ENCODE measurements at places on chromosomes 13 and 19.

- peak; percentile 65 for DNase-seq
Measured at GRCh38 chr19:33143897-33144405, 12.0 kb downstream of the WDR88 start.

- DNase-seq = peak; percentile 7
Measured at GRCh38 chr13:101520672-101521071, 68.2 kb downstream of the ITGBL1 start.

- DNase-seq = no peak
Measured at GRCh38 chr13:80339563-80339911, 1.4 kb downstream of the SPRY2 start.

DNA sequence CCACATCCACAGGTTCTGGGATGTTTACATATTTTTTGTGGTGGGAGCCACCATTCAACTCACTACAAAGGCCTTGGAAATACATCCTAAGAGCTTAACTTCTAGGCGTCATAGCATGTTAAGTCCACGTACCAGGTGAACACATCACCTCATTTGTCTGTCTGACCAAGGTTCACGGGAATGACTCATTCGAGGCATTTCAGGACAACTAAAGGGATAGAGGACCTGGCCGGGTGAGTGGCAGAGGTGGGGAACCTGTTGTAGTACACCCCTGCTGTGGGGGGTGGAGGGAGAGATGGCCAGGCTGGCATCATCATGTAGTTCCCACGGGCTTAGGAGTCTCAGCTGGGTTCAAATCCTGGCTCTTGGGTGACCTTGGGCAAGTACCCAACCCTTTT is 51.5 kb downstream of the BICRA start:
- DNase-seq = no peak

DNA sequence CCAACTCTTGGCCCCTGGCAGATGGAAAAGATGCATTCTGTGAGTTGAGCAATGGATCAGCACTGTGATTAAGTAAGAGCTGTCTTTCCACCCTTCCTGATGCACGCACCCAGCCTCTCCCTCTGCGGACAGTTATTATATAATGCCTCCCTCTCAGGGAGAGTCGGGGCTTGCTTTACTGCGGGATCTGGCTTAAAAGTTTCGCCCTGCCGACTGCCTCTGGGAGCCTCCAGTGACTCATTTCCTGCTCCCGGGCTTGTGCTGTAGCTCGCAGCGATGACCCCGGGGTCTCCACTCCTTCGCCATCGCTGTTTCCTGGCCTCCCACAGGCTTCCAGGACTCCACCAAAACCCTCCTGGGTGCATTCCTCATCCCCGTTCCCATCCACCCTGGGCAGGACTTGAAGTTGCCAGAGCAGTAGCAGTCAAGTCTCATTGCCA is 107.4 kb upstream of the SLC7A1 start:
- DNase-seq = no peak

- no peak for DNase-seq
Measured at GRCh38 chr13:110625771-110626321, 10.5 kb downstream of the NAXD start.

- no peak for DNase-seq
Measured at GRCh38 chr13:79659121-79659521, 178.2 kb downstream of the NDFIP2 start.

DNA sequence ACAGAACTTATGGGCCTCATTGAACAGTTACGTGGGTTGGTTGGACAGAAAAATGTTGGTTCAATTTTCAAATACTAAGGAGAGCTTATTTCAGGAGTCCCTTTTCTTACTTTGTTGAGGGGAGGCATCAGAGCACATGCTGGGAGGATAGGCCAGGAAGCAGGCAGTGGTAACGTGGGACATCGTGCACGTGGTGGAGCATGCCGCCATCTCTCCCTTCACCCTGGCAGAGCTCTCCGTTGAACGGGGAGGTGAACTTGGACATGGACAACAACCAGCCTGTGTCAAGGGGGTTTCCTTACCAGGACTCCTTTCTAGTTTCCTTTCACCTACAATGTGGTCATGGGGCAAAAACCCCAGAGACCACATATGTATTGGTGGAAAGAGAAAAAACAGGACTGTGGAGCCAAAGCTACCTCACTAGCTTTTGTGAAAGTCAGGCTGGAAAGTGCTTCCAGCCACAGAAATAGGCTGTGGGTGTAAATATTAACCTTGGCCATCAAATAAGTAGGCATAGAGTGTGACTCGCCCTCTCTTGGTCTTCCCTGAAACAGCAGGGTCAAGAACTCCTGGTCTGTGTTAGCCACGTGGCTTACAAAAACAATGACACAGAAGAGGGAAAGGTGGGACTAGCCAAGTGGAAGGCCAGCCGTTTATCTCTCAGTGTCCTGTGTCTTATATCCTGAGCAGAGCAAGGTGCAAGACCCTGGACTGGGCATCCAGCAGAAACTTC is 14.4 kb downstream of the MICOS13 start:
- DNase-seq = no peak

- DNase-seq = no peak
Measured at GRCh38 chr19:46192992-46193650, 36.4 kb upstream of the IGFL1 start.

DNA sequence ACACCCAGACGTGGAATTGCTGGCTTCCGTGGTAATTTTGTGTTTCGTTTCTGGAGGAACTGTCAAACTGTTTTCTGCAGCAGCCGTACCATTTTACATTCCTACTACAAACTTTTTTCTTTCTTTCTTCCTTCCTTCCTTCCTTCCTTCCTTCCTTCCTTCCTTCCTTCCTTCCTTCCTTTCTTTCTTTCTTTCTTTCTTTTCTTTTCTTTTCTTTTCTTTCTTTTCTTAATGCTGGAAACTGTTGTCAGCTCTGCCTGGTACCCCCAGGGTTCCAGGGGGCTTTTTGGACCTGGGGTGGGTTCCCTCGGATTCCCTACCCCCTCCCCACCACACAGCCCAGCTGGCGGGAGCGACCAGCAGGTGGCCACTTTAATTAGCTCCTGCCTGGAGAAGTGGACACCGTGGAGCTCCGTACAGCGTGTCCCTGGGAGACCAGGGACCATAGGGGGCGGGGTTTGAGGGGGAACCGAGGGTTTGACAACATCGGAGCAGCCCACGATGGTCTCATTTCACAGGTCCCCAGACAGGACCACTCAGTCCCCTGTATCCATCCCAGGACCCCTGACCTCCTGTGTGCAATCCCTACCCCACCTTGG is 24.4 kb downstream of the CELF5 start:
- DNase-seq = no peak

- peak; percentile 28 for DNase-seq
Measured at GRCh38 chr19:35533822-35534392, 651 bp downstream of the GAPDHS start.

DNA sequence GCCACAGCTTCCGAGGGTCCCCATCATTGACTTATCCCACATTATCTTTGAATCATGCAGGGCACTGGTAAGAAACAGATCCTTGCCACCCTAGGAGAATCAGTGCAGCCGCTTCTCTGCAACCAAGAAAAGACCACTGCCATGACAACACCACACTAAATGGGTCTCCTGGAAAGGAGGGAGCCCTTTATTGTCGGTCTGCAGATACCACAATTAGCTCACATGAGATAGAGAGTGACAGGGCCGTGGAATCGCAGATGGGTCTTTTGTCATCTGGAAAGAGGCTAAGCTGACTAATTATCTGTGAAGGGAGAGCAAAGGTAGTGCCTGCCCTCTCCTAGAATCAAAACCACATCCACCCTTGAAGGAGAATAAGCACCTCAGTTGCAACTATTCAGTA is 178.3 kb upstream of the MYO16 start:
- no peak for DNase-seq

GRCh38 chr13:73222627-73223305 is 164.0 kb downstream of the KLF5 start:
- no peak for DNase-seq

DNA sequence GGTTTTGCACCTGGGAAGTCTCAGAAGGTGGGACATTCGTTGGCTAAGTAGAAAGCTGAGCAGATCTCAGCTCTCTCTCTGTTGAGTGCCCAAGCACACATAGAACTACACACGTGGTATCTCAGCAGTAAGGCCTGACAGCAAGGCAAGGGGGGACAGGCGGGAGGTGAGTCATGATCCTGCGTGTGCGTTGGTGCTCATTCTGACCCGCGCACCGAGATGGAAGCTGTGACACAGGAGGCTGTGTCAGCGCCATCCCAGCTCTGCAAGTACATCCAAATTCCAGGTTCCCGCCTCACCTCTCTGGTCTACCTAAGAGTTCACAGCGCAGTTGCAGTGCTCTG is 135.7 kb downstream of the USP12 start:
- no peak for DNase-seq

DNA sequence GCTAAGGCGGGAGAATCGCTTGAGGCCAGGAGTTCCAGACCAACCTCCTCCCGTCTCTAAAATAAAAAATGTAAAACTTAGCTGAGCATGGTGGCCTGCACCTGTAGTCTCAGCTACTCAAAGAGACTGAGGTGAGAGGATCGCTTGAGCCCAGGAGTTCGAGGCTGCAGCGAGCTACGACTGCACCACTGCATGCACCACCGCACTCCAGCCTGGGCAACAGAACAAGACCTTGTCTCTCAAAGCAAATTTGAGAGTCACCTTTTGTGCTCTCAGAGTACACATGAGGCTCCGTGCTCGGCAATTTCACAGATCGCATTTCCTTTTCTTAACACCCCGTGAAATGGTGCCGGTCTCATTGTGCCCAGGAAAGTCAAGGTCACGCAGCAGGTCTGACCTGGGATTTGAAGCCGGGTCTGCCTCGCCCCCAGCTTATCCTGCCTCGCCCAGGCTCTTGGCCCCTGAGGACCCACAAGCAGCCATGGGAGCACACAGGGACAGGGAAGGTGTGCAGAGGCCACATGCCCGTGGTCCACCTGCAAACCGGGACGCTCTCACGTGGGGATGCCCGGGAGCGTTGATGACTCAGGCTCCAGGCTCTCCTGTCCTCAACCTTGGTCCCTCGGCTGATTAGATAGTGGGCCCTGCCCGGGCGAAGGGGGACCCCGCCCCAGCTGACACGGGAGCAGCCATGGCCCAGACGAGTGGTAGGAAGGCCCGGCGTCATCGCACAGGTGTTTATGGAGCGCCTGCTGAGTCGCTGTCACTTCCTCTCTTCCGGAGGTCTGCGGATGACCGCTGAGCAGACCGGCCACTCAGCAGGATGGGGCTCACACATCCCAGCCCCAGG is 1.1 kb upstream of the SMIM24 start:
- no peak for DNase-seq

GRCh38 chr13:40058757-40059236 is 403.3 kb downstream of the COG6 start:
- DNase-seq = no peak

GRCh38 chr19:11735375-11735774 is 3.4 kb downstream of the ZNF823 start:
- no peak for DNase-seq

GRCh38 chr19:45935267-45935666 is 20.7 kb upstream of the NANOS2 start:
- no peak for DNase-seq

- DNase-seq = no peak
Measured at GRCh38 chr13:99429670-99430069, 71.6 kb upstream of the TM9SF2 start.

DNA sequence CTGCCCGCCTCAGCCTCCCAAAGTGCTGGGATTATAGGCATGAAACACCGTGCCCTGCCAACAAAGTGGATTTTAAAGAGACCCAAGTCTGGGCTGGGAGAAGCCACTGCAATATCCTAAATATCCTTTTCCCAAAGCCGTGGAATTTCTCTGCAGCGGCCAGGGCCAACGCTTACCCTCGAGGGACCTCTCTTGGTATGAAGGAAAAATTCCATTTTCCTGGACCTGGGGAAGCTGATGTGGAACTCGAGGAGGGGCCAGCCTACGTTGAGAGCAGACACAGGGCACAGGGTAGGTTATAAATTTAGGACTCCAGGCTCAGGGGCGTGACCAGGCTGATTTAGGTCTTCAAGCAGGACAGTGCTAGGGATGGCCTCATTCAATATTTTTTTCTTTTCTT is 17.7 kb upstream of the UPF1 start:
- no peak for DNase-seq

DNA sequence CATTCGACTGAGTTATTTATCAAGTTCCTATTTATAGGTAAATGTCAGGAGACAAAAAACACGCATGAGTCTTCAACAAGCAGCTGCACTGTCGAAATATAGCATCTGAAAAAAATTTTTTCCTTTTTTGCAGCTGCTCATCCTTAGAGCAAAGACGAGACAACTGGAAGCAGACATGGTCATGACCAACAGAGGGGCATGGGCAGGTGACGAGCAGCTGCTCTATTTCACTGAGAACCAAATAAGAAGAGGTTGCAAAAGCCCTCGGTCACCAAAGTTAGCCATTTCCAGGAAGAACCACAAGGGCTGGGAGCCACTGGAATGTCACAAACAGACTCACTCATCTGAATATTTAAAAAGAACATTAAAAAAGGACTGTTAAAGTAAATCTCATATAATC is 22.2 kb downstream of the SOHLH2 start:
- DNase-seq = no peak

DNA sequence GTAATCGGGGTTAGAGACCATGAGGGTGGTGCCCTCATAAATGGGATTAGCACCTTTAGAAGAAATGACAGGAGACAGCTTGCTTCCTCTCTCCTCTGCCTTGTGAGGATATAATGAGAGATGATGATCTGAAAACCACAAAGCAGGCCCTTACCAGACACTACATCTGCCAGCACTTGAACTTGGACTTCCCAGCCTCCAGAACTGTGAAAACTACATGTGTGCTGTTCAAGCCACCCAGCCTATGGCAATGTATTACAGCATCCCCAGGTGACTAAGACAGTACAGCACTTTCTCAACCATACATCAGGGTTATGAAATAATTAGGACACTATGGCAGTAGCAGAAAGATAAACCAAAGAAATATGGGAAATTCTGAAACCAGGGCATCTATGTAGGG is 7.4 kb downstream of the ZNF564 start:
- DNase-seq = no peak

- no peak for DNase-seq
Measured at GRCh38 chr13:31051999-31052398, 109.7 kb downstream of the HSPH1 start.

DNA sequence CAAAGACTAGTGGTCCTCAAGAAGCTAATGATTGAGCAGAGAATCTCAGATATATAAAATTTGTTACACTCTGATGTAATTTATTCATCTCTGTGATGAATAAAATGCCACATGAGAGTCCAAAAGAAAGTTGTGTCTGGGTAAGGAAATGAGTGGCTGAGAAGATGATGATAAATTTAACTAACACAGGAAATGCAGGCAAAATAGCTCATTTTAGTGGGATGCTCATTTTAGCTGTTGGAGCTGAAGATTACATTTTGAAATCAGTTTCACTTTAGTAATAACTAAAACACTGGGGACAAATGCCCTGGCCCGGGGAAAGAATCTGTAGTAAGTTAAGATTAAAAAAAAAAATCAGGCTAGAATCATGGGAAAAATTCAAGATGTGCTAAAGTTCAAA is 35.2 kb downstream of the SPRY2 start:
- no peak for DNase-seq

GRCh38 chr13:25136880-25137787 is 35.0 kb downstream of the AMER2 start:
- no peak for DNase-seq

- DNase-seq = no peak
Measured at GRCh38 chr13:113876346-113877148, 12.7 kb upstream of the GAS6 start.

- no peak for DNase-seq
Measured at GRCh38 chr19:20371911-20372310, 193.7 kb downstream of the ZNF737 start.

- DNase-seq = no peak
Measured at GRCh38 chr19:47026889-47027288, 7.3 kb downstream of the NPAS1 start.
